ENCODE measurements at places on chromosomes 2 and 18.

GRCh38 chr18:64791236-64791635 lies 642.3 kb upstream of the LINC00305 start:
- DNase-seq: no peak

GRCh38 chr2:222295368-222296062 lies 3.3 kb downstream of the PAX3 start:
- no peak for DNase-seq

- DNase-seq: no peak
Measured at GRCh38 chr2:8577573-8577972, 104.3 kb upstream of the ID2 start.

GRCh38 chr2:128520791-128521190 lies 202.1 kb upstream of the HS6ST1 start:
- no peak for DNase-seq

GRCh38 chr2:138356178-138356577 lies 145.4 kb upstream of the SPOPL start:
- DNase-seq: peak; percentile 59

- no peak for DNase-seq
Measured at GRCh38 chr2:199279146-199279545, 178.6 kb downstream of the SATB2 start.

All from AG09309 (cell line).